ENCODE measurements at places on chromosomes 7 and 10.

DNA sequence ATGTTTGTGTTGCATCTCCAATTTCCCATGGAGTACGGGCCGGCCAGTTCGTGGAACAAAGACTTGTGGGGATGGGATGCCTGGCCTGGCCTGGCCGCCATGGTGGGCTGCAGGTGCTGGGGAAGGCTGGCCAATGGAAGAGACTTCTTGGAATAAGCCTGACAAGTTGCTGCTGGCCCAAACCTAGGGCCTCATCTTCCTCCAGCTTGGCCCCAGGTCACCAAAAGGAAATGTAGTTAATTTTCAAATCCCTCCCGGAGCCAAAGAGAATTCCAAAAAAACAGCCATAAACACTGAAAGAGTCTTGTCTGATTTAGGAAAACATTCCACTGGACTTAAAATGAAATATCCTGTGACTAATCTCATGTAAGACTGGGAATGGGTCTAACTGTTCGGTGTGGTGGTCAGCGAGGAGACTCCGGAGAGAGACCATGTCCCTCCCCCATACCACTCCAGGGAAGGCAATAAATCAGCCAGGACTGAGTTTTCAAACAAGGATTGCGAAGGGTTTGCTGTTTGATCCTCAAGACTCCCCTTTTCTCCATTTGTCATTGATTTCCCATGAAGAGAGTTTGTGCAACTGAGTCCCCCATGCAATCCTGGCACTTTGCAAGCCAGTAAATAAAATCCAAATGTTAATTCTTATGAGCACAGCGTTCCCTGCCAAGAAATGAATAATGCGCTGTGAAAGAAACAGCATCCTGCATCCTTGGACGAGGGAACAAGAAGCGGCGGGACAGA, 128.7 kb upstream of the HABP2 start:
- no peak for DNase-seq

DNA sequence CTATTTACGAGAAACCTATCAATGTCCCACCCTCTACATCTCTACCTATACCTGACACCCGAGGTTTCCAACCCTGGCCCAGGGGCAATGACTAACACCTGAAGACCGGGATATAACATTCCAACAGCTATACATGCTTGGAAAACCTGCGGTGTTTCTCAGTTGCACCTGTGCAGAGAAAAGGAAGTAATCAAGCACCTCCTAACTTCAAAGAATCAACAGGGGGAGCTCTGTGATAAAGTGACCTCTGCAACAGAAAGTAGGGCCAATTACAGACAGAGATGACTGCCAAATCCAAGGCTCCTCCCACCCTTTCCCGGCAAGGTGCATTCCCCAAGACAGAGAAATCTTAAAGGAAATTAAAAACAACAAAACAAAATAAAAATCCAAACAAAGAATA, 41.3 kb downstream of the CCDC6 start:
- no peak for DNase-seq

DNA sequence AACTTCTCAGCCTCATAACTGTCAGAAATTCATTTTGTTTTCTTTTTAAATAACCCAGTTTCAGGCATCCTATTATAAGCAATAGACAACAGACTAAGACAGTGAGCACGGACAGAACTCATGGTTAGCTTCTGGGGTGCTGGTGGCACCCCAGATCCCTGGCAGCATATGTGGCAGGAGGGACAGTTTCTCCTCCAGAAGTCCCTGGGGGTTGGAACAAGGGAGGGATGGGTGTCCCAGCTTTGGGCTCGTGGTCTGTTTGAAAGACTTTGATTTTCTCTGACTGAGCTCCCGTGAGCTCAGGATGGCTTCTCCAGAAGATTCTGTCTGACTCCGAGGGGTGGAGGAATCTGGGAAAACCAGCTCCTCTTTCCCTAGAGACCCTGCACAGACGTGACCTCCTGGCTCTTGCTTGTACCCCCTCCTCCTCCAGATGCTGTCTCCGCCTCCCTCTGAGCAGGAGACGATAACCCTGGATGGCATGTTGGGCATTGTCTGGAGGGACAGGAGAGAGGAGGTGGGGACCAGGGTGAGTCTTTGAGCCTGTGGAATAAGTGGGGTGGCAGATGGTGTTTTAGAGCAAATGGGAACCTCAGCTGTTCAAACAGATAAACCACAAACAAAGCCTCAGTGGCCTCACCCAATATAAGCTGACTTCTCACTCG, 421.1 kb downstream of the GLRX3 start:
- no peak for DNase-seq

- DNase-seq, result no peak
Observed at GRCh38 chr10:75512203-75512933, 80.9 kb downstream of the LRMDA start.

GRCh38 chr7:34077168-34077567, 171.8 kb downstream of the BMPER start:
- no peak for DNase-seq

DNA sequence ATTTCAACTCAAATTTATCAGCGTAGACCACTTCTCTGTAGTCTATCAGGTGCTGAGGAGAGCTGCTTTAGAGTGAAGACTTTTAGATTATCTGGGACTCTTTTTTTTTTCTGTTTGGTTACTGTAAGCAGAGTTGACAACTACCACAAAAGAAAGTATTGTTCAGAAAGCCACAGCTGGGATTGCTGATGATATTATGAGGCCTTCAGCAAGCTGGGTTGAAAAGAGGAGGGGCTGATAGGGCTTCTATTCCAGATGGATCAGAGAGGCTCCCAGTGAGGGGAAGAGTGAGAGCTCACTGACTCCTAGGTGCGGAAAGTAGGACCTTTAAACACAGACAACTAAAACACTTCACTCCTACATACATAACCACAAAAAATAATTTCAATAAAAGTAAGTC, 188.5 kb upstream of the FERD3L start:
- no peak for DNase-seq

DNA sequence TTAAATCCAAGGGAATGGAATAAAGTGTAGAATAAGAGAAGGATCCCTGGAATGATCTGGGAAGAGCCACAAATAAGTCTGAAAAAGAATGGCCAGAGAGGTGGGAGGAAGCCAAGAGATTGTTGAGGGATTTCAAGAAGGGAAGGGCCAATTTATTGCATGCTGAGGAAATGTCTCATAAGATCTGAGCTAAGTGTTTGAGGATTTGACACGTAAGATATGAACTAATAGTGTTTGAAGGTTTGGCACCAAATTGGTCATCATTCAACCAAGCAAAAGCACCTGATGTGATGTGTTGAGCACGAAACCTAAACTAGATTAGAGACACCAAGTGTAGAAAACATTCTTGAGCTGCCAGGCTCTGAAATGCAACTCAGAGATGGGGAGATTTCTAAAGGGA, 97.9 kb downstream of the TSPAN12 start:
- no peak for DNase-seq

DNA sequence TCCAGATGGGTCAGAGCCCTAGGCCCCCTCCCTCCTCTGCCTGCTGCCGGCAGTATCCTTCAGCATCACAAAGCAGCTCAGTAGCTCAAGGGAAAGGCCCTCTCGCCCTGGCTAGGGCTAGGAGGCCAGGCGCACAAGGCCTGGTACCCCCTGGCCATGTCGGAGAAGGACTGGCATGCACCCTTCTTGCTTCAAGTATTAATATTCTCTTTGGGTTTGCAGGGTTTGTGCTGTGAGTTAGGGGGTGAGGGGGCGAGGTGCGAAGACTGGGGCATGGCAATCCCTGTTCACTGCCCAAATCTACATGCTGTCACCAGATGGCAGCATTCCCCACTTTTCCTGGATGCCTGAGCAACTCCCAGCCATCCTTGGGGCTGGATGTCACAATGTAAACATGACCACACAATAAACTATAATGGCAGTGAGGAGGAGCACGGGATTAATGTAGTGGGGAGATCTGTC, 105.2 kb downstream of the NEURL1 start:
- DNase-seq, result peak; percentile 87

DNA sequence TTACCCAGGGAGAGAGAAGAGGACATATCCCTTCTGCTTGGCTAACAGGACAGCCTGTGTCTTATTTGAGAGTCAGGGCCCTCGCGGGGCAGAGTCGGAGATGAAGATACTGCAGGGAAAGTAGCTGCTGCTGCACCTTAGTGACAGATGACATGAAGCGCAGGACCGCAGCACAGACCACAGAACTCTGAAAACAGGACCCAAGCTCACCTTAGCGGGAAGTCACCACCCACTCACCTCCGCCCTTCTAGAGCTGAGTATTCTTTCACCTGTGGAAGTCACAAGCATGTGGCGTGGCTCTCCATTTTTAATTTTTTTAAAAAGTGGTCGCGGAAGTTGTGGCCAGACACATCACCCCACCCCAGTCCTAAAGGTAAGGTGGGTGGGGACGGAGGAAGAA, 191.4 kb downstream of the FAM107B start:
- no peak for DNase-seq

DNA sequence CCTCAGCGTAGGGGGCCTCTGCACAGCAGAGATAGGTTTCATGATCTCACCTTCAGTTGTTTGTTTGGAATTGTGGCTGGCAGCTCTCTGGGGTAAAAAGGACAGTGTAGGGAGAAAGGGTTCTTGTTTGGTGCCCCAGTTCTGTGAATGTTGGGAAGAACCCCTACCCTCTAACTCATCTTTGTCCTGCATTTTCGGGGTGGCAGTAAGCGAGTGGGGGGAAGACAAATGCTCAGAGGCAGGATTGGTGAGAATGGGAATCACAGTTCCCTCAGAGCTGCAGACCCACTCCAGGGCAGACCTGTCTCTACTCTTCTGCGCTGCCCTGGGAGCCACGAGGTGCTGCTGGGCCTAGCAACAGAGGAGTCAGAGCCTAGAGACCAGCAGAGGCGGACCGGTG, 1.8 kb upstream of the LBX1 start:
- no peak for DNase-seq

GRCh38 chr10:5413012-5413938, 918 bp downstream of the NET1 start:
- DNase-seq, result peak; percentile 31

DNA sequence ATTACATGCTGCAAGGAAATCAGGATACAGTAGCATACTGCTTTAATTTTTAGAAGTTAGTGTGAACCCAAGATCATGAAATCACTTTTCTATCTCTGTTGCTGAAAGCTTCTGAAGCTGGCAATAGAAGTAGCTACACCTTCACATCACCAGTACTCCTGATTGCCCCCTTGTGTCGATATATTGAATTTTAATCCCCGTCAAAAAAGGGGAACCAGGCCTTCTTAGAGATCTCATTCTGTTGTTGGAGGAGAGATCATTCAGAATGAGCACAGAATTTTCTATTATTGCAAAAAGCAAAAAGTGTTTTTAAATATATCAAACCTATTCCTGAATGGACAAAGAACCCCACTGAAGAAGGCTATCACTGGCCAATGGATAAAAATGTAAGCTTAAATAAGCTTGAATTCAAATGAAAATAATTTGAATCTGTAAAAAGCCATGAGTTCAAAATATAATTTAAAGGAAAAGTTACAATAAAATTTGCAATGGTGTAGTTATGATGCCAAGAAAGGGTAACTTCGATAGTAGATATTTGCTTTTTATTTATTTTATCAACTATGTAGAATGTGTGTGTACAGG, 39.7 kb upstream of the TEX47 start:
- peak; percentile 31 for DNase-seq

- no peak for DNase-seq
Observed at GRCh38 chr10:75407713-75408508, 6.3 kb upstream of the ZNF503 start.

- DNase-seq, result no peak
Observed at GRCh38 chr7:147911201-147911601, 679.4 kb upstream of the C7orf33 start.

GRCh38 chr10:42939237-42939636, 137.6 kb upstream of the RET start:
- DNase-seq, result no peak

- DNase-seq, result no peak
Observed at GRCh38 chr7:148289630-148290029, 300.9 kb upstream of the C7orf33 start.

- DNase-seq, result no peak
Observed at GRCh38 chr10:106960812-106961211, 203.7 kb downstream of the SORCS1 start.

DNA sequence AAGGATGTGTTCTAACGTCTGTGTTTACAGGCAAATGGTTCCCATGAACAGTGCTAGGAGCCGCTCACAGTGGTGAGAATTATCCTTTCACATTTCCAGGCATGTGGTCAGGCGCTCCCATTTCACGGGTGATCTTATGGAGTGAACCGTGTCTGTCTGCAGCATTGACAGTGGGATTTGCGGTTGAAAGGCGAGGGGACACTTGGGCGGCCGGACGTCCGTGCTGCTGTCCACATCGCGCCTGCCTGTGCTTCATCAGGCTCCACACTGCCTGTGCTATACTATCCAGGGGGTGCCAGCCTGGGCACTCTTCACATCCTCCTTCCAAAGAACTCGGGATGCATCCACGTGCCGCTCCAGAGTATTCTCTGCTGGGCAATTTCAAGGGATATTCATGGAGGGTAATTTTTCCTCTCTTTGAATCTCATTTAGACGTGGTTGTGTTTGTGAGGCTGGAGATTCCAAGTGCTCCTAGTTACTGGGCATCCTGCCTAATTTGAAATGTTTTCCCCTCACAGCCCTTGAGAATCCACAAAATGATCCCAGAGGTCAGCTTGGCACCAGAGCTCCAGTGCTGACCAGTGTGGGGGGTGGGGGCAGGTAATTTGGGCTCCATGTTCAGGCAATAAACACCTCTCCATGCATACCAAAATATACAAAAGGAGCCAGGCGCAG, 61.9 kb upstream of the EBF3 start:
- DNase-seq, result no peak

GRCh38 chr10:28219251-28219650, 83.6 kb downstream of the MPP7 start:
- DNase-seq, result no peak

DNA sequence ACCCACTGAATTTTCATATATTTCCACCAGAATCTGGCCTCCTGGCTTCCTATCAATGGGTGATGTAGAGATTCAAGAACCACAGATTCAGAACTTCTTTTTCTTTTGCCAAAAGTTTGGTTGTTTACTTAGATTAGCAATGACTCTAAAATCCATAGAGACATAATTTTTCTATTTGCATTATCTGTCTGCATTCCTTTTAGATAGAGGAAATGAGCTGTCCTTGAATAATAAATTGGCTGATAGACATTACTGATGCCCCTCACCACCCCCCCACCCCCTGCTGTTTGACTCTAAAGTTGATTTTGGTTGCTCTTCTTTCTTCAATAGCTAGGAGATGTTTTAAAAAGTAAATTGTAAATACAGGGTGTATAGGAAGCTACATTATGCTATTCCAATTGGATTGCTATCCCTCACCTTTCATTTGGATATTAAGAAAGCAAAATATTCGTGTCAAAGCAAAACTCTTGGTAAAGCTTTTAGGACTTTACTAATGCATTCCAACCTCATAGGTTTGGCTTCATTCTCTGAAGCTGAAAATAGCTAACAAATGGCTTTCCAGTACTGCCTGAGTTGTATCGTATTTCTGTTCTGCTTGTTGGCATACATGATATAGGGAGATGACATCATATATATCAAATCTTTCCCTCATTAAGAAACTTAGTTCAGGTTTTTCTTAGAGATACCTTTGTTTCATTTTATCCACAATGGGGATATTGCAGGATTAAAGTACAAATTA, 606.0 kb downstream of the ARL4A start:
- DNase-seq, result no peak

GRCh38 chr7:23261843-23262452, 15.4 kb downstream of the GPNMB start:
- DNase-seq, result peak; percentile 84

GRCh38 chr10:680146-680545, 9.3 kb downstream of the DIP2C start:
- DNase-seq, result no peak
